GM04504 (cell line): ENCODE measurements at places on chromosomes 11 and 22.

GRCh38 chr11:2135648-2136201, 3.5 kb downstream of the IGF2 start:
- DNase-seq = no peak

DNA sequence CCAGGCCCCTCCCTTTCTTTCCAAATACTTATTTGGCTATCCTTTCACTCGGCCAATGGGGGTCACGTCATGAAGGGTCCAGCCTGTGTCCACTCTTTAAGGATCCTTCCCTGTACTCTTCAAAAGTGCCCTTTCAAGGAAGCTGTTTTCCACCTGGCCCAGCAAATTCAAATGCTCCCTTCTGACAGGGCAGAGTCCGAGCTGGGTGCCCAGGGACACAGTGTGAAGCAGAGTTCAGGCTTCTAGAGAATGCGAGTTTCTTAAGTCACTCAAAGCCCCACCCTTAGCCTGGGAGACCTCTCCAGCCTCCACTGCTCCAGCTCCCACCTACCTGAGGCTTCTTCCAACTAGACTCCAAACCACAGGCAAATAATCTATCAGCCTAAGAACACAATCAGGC, 5.5 kb upstream of the APOA1 start:
- no peak for DNase-seq

DNA sequence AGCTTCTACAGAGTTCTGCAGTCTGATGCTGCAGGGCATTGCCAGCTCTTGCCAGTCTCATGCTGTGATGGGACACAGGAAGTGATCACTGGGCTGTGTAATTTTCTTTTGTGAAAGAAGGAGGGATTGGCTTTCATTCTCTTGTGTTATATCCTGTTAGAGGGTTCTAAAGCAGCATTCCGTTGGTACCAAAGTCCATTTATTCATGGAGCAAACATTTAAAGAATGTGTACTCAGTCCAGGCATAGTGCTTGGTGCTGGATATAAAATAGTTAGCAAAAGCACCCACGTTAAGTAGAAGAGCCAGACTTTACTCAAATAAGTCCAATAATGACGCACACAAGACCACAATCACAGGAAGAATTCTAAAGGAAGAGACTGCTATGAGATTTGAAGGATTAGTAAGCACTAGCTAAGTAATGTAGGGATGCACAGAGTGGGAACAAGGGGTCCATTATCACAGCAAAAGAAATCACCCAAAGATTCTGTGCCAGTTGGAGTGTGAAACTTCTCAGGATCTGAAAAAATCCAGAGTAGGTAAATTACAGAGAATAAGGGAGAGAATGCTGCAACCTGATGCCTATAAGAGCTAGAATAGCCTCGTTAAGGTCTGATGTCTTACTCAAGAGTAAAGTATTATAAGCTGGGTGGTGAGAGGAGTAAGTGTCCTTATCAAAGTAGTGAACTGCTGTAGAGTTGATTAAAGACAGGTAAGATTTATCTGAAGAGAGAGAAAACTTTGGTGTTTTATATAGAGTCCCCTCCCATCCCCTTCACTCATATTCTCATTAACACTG, 728.3 kb downstream of the METTL15 start:
- peak; percentile 79 for DNase-seq

- peak; percentile 18 for DNase-seq
These were observed 34.1 kb downstream of the SERGEF start for GRCh38 chr11:17978553-17979287.

GRCh38 chr11:83681031-83681781, 395.0 kb upstream of the CCDC90B start:
- no peak for DNase-seq

DNA sequence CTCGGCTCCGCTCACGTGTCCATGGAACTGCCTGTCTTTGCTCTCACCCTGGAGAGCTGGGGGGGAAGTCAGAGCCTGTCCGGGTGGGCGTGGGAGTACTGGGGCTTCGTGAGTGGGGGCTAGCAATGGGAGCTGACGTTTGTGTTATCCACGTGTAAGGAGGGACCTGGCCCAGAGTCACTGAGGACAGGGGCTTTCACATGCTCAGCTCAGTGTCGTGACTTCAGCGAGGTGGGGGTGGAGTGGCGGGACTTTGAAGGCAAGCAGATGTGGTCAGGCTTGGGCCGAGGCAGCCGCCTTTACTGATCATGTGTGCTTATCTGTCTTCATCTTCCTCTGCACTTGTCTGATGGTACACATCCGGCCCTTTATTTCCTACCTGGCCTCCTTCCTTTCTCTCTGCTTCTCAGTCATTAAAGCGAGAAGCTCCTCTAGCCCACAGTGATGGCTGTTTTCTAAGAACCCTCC, 113.1 kb upstream of the NNMT start:
- no peak for DNase-seq

- no peak for DNase-seq
These were observed 38.5 kb upstream of the CYP2D6 start for GRCh38 chr22:42169055-42169469.
